Progenitor cell of endocrine pancreas (in vitro differentiated cells): ENCODE measurements at places on chromosomes 2 and 18. TPM values are rescaled to one million over a fixed set of nuclear protein-coding genes. Genes with fewer than 3 reads are reported as not detected.

GRCh38 chr18:58529714-58530354, 99.1 kb downstream of the ALPK2 start:
- H3K4me1 ChIP-seq, result peaks cover 11% of the 10 kb centered on the region
- DNase-seq, result peak; percentile 21
- no peak overlapping the region for H3K27ac ChIP-seq
- H3K27me3 ChIP-seq, result peaks cover 19% of the 10 kb centered on the region
- H3K36me3 ChIP-seq, result no peaks in the 10 kb centered on the region

DNA sequence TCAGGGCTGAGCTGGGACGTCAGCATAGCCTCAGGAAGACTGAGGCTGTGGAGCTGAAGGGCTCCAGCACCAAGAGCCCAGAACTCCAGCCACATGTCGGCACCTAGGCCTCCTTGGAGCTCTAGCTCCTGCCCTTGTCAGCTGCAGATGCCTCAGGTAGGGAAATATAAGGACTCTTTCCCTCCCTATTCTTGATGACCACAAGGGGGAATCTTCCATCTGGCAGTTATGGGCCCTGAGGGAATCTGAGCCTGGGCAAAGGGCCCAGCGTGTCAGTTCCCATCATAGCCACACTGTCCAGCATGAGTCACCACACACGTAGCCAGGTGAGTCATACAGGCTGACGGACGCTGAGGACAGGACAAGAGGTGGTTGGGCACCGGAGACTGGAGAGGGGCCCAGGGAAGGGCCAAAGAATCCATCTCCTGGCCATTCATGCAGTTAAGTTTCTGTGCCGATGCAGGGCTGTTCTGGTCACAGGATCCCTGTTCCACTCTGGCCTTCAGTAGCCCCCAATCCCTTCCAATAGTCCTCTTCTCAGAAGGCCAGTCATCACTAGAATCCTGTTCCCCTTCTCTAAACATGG, 1.8 kb downstream of the MPV17 start:
- no peaks in the 10 kb centered on the region for H3K27me3 ChIP-seq
- no peak for DNase-seq
- H3K4me1 ChIP-seq, result peaks cover 11% of the 10 kb centered on the region
- peak overlapping the region; percentile 52 for H3K4me3 ChIP-seq
- peaks cover 3% of the 10 kb centered on the region for H3K36me3 ChIP-seq

- H3K27me3 ChIP-seq, result peaks cover 5% of the 10 kb centered on the region
- H3K4me3 ChIP-seq, result no peak overlapping the region
- no peak for DNase-seq
- no peak overlapping the region for H3K27ac ChIP-seq
- no peaks in the 10 kb centered on the region for H3K36me3 ChIP-seq
Observed at GRCh38 chr2:235324324-235324723, 169.5 kb upstream of the AGAP1 start.

Gene NR4A2
- 7.9 and 8.3 TPM in 2 replicates for total RNA-seq
